ENCODE measurements at places on chromosomes 7 and 10.
A peak's percentile ranks its signal among the peaks of the same experiment; 100 is the strongest.

DNA sequence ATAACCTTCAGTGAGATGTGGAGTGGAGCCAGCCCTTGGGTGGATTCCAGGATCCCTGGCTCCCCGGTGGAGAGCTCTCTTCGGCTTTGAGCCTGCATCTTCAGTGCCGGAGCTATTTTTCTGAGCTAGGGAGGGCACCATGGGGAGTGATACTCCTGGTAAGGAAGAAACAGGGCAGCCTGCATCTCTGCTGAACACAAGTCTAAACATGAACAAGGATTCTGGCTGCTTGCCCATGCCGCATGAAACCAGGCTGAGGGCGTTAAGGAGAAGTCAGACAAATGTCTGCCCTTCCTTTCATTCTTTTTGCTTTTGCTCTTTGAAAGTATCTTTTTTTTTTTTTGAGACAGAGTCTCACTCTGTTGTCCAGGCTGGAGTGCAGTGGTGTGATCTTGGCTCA, 60.4 kb downstream of the EVX1 start:
- no peak for DNase-seq

GRCh38 chr10:1610986-1611770, 126.1 kb downstream of the ADARB2 start:
- no peak for DNase-seq

GRCh38 chr7:102186306-102186705, 100.4 kb upstream of the SH2B2 start:
- no peak for DNase-seq

DNA sequence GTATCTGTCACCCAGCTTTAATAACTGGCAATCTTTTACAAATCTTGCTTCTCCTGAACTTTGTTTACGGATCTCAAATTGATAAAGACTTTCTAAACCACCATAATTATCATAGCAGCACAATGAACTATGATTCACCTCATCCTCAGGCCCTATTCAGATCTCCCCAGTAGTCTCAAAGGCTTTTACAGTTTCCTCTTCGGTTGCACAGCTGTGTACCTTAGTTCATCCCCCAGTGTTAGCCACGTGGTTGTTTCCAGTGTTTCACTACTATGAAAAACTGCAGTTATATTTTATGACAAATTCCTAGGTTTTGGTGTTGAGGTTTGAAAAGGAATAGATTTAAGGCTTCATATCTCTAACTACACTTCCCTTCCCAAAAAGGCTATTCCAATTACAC, 24.9 kb downstream of the PAXIP1 start:
- DNase-seq: no peak

DNA sequence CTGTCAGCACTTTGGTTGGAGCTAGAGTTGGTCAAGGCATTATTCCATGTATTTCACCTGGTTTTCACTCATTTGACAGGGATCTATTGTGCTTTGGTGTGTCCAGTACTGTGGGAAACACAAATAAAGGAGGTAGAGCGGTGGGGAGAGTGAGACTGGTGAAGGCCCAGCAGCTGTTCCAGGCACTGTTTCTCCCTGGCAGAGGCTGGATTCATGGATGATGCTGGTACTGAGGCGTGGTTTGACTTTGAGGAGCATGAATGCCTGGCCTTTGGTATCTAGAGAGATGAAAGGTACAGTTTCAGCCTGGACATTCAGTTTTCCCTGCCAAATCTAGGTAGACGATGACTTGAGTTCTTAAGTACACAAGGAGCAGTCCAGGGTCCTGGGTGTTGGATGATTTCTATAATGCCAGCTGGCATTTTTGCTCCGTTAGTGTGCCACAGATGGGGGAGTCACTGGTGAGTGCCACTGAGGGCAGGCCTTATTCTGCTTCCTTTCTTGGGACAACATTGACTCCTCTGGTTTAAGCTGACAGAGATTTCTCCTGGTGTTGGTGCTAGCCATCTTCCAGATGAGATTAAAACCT, 162.2 kb upstream of the BMPER start:
- no peak for DNase-seq

GRCh38 chr10:3036155-3037021, 31.0 kb upstream of the PFKP start:
- no peak for DNase-seq

GRCh38 chr10:84824525-84824924, 496.1 kb downstream of the CCSER2 start:
- no peak for DNase-seq

- DNase-seq: no peak
These were observed 73.1 kb downstream of the MKLN1 start for GRCh38 chr7:131400681-131401176.

- DNase-seq: peak; percentile 76
These were observed 5.0 kb upstream of the PRKAR1B start for GRCh38 chr7:732094-732541.

DNA sequence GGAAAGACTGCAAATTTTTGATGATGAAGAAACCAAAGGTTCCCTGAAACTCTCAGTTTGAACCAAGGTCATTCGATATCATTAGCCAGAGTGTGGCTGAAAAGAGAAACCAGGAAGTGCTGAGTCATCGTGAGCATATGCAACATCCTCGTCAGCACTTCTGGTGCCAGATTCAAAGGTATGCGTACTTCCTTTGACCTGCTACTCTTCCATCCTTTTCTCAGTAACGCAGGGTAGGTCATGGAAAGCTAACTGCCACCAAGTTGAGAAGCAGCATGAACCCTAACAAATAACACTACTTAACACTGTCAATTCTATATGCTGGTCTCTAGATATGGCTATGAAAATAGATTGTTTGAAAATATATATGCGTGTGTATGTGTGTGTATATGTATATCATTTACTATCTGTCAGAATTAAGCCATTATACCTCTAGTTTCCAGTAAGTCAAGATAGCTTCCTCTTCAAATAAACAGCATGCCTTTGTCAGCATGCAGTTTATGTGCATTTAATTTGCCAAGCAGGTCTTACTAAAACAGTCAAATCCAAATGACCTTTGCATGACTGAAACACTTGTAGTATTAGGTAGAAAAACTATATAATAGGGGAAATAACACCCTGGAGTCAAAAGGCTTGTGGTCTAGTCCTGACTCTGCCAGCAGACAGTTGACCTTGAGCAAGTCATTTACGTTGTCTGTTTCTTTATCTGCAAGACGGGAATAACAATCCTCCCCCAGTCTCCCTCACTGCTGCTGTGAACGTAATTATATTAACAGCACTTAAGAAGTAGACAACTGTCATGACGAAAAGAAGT, 26.4 kb downstream of the CDK6 start:
- DNase-seq: peak; percentile 27

DNA sequence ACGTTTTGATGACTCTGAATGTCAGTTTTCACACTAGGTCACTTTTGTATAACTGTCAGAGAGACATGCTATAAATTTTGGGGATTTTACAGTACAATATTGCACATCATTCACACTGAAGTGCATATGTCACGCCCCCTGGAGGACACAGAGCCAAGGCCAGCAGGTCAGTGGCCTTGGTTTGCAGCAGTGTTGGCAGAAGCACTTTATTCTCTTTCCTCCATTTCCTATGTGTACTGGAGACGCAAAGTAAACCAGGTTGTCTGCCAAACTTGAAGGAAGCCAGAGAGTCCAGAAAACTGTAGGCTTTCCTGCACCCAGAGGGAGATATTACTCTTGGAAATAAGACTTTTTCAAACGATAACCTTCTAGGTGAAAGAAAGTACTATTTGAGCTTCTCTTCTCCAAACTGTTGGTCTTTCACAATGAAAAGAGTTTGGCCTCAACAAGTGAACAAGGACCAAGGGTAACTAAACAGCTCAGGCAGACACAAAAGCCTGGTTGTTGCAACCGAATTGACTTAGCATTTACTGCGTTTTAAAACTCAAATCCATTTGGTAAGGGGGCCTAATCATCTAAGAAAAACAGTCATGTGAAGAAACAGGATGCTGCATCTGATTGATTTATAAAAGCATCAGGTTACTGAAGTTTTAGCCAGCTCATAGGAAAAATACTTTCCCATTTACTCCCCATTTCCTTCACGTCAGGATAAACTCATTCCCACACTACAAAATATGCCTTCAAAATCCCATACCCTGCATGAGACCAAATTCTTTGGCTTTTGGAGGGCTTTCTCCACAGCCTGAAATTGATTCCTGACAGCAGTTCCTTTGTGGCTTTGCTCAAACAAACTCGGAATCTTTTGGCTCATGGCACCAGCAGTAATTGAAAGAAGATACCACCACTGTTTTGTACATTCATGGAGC, 83.0 kb upstream of the SEC61G start:
- DNase-seq: no peak

DNA sequence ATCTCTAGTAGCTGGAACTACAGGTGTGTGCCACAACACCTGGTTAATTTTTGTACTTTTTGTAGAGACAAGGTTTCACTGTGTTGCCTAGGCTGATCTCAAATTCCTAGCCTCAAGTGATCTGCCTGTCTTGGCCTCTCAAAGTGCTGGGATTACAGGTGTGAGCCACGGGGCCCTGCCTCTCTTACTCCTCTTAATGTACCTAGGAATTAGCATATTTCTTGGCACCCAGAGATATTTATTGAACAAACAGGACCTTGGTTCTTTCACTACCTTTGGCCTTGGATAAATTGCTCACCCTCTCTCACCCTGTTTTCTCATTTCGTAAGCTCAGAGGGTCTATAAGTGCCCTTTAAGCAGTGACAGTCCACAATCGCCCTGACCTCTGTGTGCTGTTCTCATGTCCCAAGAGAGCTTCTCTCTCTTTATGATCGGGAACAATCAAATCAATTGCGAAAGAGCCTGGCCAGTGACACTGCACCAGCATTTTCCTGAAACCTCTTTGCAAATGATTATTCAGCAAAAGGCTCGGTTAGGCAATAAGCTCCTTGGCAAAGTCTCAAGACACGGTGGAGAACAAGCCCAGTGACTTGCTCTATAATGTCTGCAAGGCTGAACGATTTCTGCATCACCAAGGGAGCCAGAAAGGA, 117.7 kb downstream of the APBB1IP start:
- DNase-seq: no peak

- DNase-seq: no peak
These were observed 388.6 kb upstream of the MBL2 start for GRCh38 chr10:53161231-53161630.

GRCh38 chr7:6158424-6159096, 113.9 kb downstream of the CYTH3 start:
- no peak for DNase-seq

GRCh38 chr7:157978766-157979165, 608.9 kb downstream of the PTPRN2 start:
- DNase-seq: no peak

DNA sequence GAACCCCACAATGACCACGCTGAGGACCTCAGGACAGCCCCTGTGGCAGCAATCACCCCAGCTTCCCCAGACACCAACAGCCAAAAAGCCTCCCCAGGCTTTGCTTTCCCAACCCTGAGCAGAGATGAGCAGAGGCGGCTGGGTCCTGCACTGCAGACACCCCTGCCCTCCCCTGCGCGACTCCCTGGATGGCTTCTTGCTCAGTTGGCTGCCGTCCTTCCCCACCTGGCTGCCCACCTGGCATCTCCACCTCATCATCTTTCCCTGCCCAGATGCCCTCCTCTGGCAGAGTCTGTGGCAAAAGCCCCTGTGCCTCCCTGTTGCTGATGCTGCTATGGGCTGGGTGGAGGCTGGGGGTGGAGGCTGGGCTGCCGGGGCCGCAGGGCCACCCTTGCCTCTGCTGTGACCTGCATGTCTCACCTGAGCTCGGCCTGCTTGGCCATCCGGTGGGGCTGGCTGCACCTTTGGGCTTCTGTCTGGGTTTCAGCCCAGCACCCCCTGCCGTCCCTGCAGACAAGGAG, 567.7 kb downstream of the TCERG1L start:
- no peak for DNase-seq

DNA sequence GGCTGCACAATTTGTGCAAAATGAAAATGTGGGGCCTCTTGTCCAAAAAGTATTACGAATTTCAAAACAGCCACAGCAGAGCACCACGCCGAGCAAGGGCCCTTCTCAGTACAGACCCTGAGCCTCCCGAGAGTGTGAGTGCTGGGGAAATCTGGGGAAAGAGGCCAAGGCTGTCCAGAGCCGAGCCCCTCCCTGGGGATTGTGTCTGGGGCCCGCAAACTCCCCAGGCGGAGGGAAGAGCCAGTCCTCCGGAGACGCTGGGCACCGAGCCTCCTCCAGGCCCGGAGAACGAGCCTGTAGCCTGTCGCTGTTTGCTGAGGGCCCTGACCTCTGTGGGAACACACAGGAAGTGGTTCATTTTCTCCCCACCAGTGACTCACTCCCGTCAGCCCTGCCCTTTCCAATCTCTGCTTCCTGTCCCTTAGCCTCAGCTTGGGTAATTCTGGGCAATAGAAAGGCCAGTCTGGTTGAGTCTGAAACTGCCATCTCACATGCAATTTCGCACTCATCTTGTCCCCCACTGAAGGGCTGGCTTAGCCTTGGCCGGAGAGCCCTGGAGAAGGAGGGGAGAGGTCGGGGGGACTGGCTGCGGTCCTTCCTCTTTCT, 19.5 kb upstream of the GNA12 start:
- DNase-seq: no peak

GRCh38 chr10:14369906-14370305, 39.2 kb upstream of the FRMD4A start:
- DNase-seq: no peak

- DNase-seq: no peak
These were observed 101.3 kb upstream of the TPK1 start for GRCh38 chr7:144937199-144937598.

DNA sequence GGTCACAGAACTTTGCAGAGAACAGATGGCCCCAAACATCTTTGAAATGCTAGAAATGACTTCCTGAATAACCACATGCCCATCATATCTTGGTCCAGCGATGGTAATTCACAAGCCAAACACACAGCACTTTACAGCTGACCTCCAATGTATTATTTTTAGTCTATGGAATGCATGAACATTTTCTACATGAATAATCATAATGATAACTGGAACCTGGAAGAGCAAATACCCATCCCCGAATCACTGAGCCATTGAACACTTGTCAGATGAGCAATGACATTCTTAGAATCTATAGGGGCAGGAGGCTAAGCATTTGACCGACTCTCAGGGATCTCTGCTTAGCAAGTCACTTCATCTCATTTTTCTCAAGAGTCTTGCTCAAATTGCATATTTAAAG, 167.3 kb downstream of the CREB5 start:
- DNase-seq: no peak

All from 8988T (cell line).